ENCODE measurements at places on chromosomes 2 and 18.

GRCh38 chr2:74496997-74497776, 2.2 kb downstream of the LBX2 start:
- peaks cover 12% of the 10 kb centered on the region for H3K4me1 ChIP-seq
- H3K36me3 ChIP-seq: peaks cover 15% of the 10 kb centered on the region
- DNase-seq: no peak

DNA sequence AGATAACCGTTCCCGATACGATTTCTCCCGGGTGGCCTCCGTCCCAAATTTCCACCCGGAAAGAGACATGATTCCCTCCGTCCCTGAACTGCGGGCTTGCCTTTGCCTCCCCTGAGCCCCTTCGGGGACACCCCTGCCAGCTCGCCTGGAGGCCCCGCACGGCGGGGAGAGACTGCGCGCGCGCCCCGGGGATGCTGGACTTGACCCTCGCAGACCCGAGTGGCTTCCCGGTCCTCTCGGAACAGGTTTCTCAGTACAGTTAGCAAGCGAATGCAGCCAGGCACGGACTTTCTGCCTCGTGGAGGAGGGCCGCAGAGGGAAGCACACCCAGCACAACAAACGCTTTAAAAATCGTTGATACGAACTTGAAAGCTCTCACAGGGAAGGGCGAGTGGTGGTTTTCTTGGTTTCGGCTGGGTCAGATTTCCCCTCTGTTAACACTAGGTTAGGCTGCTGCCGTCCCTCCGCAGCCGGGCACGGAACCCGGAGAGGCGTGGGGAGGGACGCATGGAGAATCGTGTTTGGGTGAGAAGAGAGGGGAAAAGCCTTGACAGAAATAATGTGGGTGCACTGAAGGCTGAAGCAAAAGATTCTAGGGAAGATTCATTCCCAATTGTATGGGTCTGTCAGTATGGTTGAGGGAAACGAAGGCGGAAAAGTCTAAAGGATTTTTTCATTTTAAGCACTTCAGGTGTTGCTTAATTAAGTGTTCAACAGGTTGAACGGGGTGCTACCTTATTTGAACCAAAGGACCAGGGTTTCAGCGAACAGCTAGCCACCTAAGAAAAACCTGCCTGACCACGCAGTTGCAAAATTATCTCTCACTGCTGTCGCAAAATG, 916 bp downstream of the TNFRSF11A start:
- peaks cover 89% of the 10 kb centered on the region for H3K27me3 ChIP-seq
- H3K4me1 ChIP-seq: peaks cover 10% of the 10 kb centered on the region
- H3K27ac ChIP-seq: no peak overlapping the region

GRCh38 chr2:182072861-182073260, 87.2 kb downstream of the PPP1R1C start:
- no peak for DNase-seq
- H3K4me1 ChIP-seq: peaks cover 32% of the 10 kb centered on the region
- H3K27ac ChIP-seq: peak overlapping the region; percentile 8

DNA sequence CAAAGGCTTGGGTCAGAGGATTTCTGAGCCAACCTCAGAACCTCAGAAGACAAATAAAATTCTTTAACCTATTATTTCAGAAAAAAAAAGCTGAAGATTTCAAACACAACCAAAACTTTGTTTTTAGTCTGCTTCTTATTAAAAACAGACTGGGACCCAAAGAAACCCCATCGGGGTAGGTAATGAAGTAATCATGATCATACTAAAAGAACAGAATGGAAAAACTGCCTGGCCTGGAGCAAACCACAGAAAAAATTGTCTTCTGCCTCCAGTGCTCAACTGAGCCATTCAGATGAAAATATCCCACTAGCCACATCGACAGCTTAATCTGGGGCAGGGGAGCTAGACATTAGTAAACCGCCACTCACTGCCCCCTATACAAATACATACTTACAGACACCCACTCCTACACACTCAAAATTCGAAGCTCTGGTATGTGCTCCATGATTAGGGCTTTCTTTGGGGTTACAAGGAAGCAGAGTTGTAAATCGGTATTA, 76.5 kb downstream of the SDC1 start:
- no peak for DNase-seq
- H3K27ac ChIP-seq: peak overlapping the region; percentile 93
- peaks cover 53% of the 10 kb centered on the region for H3K4me1 ChIP-seq
- no peaks in the 10 kb centered on the region for H3K27me3 ChIP-seq
- no peaks in the 10 kb centered on the region for H3K36me3 ChIP-seq
- peak overlapping the region; percentile 48 for H3K4me3 ChIP-seq

GRCh38 chr2:120707816-120708215, 27.9 kb upstream of the GLI2 start:
- H3K4me1 ChIP-seq: peaks cover 22% of the 10 kb centered on the region
- no peak overlapping the region for H3K27ac ChIP-seq
- no peak for DNase-seq
- H3K4me3 ChIP-seq: no peak overlapping the region
- no peaks in the 10 kb centered on the region for H3K36me3 ChIP-seq

DNA sequence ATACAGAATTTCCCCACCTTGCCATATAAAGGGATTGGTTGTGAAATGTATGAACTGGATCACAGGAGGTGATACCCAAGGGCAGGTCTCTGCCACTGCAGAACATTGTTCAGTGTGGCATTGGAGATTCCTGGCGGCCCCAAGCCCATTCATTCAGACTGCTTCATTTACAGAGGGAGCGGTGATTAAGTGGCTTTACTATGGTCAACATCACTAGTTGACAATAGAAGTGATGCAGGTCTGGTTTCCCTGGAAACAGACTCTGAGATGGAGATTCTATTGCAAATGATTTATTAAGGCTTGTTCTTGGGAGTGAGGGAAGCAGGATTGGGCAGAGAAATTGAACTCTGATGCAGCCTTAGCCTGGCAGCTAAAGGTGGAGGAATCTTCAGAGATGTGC, 62.4 kb downstream of the ZDBF2 start:
- H3K27me3 ChIP-seq: no peaks in the 10 kb centered on the region
- no peak overlapping the region for H3K27ac ChIP-seq
- peaks cover 5% of the 10 kb centered on the region for H3K4me1 ChIP-seq
- H3K4me3 ChIP-seq: no peak overlapping the region
- no peak for DNase-seq
- no peaks in the 10 kb centered on the region for H3K36me3 ChIP-seq

- no peaks in the 10 kb centered on the region for H3K36me3 ChIP-seq
- H3K4me3 ChIP-seq: peak overlapping the region; percentile 52
Observed at GRCh38 chr2:234861841-234862735, 89.7 kb upstream of the SH3BP4 start.

DNA sequence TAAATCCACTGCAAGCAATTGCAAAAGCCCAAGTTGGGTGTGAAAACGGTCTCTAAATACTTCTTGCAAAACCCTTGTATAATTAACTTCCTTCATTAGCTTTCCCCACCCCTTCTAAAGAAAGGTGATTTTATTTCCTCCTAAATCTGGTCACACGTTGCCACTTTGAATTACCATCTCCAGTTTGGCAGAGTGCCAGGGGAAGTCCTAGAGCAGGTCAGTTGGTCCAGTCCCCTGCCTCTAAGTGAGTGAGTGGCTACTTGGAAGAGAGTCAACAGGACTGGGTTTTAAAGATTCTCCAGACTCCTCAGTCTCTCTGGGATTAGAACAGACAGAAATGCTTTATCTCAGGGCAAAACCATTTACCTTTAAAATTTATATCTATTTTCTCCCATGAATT, 18.7 kb upstream of the LYPD6B start:
- H3K27ac ChIP-seq: no peak overlapping the region
- no peak overlapping the region for H3K4me3 ChIP-seq
- no peaks in the 10 kb centered on the region for H3K27me3 ChIP-seq
- peaks cover 6% of the 10 kb centered on the region for H3K36me3 ChIP-seq

DNA sequence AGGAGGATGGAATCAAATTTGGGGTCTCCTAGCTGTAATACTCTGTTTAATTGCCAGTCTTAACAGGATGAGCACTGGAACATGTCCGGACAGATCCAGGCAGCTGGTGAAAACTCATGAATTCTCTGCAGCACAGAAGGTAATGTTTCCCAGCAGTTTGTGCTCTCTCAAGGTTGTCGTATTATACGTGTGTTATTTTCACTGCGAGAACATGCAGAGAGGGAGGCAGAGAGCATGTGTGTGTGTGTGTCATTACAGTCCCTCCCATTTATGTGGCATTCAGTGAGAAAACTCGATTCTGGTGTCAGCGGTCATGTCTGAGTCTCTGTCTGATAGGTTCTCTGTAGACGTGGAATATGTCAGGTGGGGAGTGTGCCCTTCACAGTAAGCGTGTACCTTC, 150.2 kb upstream of the POU3F3 start:
- no peaks in the 10 kb centered on the region for H3K27me3 ChIP-seq
- H3K36me3 ChIP-seq: no peaks in the 10 kb centered on the region
- H3K27ac ChIP-seq: peak overlapping the region; percentile 52
- no peak overlapping the region for H3K4me3 ChIP-seq
- DNase-seq: no peak
- peaks cover 61% of the 10 kb centered on the region for H3K4me1 ChIP-seq

DNA sequence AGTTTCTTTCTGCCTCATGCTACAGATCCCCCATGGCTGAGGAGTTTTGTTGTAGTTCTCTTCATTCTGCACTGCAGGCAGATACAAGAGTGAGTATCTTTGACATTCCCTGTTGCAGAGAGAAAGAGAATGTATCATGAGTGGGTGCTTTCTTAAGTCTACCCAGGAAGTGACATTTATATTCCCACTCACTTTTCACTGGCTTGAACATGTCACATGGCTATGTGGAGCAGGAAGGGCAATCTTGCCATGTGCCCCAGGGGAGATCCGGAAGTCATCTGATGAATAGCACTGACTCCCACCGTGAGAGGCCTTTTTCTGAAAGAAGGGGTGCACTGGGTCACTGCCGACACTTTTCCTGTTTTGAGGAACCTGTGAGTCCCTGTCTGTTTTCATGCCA, 66.4 kb upstream of the BOD1L2 start:
- H3K4me3 ChIP-seq: no peak overlapping the region
- peaks cover 45% of the 10 kb centered on the region for H3K4me1 ChIP-seq
- H3K27me3 ChIP-seq: no peaks in the 10 kb centered on the region
- H3K36me3 ChIP-seq: peaks cover 2% of the 10 kb centered on the region
- no peak for DNase-seq

DNA sequence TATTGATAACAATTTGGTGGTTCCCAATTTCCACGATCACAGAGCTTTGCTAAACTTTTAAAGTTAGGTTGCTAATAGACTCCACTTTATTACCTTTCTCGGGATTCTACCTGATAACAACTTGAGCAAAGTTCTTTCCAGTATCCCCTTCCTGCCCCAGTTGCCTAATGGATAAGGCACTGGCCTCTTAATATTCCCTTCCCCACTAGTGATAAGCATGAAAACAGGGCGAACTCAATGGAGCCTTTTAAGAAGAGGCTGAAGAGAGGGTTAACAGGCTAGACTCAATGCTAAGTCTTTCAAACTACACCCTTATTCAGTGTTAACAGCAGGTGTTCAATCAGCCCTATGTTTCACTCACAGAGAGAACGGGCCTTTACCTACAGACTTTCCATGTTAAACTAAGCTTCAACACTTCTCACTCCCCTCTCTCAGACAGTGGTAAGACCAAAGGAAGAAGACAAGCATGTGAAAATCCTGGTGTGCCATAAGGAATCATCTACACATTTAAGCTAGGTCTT, 75.8 kb downstream of the ANKRD44 start:
- H3K4me3 ChIP-seq: no peak overlapping the region
- no peaks in the 10 kb centered on the region for H3K36me3 ChIP-seq
- H3K4me1 ChIP-seq: peaks cover 51% of the 10 kb centered on the region
- peak overlapping the region; percentile 14 for H3K27ac ChIP-seq
- DNase-seq: no peak
- no peaks in the 10 kb centered on the region for H3K27me3 ChIP-seq

GRCh38 chr2:24463271-24463670, 27.8 kb upstream of the NCOA1 start:
- H3K36me3 ChIP-seq: no peaks in the 10 kb centered on the region
- no peak overlapping the region for H3K27ac ChIP-seq
- DNase-seq: no peak
- no peak overlapping the region for H3K4me3 ChIP-seq
- H3K4me1 ChIP-seq: peaks cover 27% of the 10 kb centered on the region

DNA sequence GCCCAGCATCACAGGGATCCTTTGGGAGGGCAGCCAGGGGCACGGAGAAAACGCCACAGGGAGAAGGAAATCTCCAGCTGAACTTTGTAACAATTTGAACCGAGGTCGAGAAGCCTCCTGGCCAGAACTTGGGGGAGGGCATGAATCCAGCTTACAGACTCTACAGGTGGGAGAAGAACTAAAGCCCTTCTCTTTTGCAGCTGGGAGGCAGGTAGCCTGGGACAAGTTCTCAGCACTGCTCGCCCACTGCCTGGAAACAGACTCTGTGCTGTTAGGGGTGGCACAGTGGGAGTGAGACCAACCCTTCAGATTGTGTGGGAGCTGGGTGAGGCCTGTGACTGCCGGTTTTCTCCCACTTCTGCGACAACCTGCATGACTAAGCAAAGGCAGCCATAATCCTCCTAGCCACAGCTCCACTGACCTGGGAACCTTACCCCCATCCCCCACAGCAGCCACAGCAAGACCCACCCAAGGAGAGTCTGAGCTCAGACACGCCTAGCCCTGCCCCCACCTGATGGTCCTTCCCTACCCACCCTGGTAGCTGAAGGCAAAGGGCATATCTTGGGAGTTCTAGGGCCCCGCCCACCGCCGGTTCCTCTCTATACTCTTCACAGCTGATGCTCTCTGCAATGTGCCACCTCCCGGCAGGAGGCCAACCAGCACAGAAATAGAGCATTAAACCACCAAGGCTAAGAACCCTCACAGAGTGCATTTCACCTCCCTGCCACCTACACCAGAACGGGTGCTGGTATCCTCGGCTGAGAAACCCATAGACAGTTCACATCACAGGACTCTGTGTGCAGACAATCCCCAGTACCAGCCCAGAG, 136.0 kb upstream of the SIX2 start:
- H3K27me3 ChIP-seq: peaks cover 39% of the 10 kb centered on the region
- no peak for DNase-seq
- peaks cover 3% of the 10 kb centered on the region for H3K36me3 ChIP-seq
- no peaks in the 10 kb centered on the region for H3K4me1 ChIP-seq
- no peak overlapping the region for H3K27ac ChIP-seq

- no peaks in the 10 kb centered on the region for H3K4me1 ChIP-seq
- H3K36me3 ChIP-seq: no peaks in the 10 kb centered on the region
- no peak overlapping the region for H3K27ac ChIP-seq
Observed at GRCh38 chr2:19256121-19256601, 102.3 kb downstream of the OSR1 start.

GRCh38 chr2:240557808-240558207, at the start of gene ANKMY1:
TSS of gene ANKMY1 (minus strand) at chr2:240557988. CDS start at chr2:240557335, 653 bp downstream.
- no peaks in the 10 kb centered on the region for H3K27me3 ChIP-seq
- H3K27ac ChIP-seq: no peak within 1 kb of the TSS
- peaks cover 2% of the 10 kb centered on the region for H3K36me3 ChIP-seq
